Activated CD4-positive, alpha-beta T cell treated with anti-CD3 and anti-CD28 coated beads for 36 hours (primary cell): ENCODE measurements at places on chromosomes 11 and 22.

GRCh38 chr11:11411401-11411985 lies 58.4 kb upstream of the CSNK2A3 start:
- no peak for DNase-seq

DNA sequence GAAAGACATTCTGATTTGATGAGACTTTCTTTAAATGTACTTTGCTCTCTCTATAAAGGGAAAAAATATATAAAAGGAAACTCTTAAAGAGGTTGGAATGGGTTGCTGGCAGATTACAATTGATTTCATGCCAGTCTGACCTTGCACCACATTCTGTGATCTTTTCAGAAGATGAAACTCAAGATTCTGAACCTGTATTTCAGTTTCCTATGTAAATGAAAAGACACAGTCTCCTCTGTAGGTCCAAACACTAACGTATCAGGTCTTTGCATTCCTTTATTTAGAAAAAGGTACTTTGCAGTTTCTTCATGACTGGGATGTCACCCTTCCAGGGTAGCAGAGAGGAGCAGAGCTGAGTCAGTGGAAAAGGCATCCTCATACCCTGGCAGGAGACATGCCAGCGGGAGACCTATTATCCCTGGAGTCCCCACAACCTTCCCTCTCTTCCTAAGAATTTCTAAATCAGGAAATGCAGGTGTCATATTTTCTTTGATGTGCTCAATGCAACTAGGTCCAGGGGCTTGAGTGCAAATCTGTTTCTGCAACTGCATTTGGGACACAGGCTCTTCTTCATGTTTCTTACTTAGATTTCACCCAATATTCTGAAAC lies 282.6 kb downstream of the CADM1 start:
- DNase-seq = no peak

DNA sequence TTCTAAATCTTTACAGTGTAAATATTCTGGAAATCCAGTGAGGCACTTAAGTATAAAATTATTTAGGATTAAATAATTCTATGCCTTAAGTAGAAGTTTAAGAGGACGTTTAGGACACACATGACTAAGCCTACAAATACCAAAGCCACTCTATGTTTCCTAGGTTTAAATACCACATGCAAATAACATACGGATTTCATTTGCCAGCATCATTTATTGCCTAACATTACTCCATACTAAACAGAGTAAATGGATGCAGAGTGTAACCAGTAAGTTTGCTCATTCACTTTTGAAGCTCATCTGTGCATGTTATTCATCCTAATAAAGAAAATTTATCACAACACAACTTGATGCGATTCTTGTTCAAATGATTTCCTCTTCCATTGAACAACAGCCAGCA lies 4.1 kb downstream of the BDNF start:
- no peak for DNase-seq

DNA sequence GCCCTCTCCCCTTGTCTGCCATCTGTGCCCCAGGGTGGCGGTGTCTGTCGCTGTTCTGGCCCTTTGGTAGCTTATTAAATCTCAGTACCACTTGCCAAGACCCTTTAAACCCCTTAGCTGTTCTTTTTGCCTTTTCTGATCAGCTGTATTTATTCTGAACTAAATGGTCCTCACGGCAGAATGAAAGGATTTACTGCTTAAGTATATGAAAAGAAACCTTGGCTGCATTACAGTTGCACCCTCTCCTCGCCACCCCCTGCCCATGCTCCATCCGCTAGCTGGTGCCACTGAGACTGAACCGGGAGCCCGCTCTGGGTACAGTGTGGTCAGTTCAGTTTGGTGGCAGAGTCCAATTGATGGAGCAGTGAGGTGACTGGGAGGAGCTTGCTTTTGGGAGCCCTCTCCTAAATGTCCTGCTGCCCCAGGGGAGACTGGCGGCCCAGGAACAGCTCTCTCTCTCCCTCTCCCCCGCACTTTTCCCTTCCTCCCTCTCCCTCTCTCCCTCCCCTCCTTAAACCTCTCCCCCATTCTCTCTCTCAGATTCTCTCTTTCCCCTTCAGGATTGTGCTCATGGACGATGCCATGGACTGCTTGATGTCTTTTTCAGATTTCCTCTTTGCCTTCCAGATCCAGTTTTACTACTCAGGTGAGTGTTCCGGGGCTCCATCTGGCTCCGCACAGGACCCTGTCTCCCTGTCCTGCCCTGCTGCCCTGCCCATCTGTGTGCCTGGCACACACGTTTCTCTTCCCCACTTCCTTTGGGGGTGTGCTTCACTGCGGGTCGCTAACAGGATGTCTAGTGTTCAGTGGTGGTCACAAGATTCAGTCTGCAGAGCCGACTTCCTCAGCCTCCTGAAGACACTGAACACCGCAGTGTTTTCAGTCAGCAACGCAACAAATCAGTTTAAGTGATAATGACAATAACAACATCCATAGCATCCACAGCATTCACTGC lies 21.8 kb downstream of the ARFGAP2 start:
- DNase-seq = no peak

DNA sequence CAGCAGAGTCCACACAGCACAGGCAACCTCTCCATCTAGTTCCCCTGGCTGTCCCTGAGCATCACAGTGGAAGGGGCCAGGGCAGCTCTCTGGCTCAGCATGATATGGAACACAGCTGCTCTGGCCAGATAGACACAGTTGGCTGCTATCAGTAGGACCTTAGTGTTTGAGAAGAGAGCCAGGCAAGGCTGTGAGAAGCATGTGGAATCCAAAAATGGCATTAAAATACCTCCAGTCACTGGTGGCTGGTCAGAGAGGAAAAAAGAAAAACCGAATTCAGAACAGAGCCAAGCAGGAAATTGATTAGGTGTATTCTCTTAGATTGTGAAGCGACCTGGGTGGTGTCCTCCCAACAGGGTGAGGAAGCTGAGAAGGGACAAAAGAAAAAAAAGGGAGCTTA lies 27.9 kb downstream of the SERPINH1 start:
- no peak for DNase-seq

- peak; percentile 59 for DNase-seq
Measured at GRCh38 chr11:57476757-57477506, 16.6 kb downstream of the RTN4RL2 start.

DNA sequence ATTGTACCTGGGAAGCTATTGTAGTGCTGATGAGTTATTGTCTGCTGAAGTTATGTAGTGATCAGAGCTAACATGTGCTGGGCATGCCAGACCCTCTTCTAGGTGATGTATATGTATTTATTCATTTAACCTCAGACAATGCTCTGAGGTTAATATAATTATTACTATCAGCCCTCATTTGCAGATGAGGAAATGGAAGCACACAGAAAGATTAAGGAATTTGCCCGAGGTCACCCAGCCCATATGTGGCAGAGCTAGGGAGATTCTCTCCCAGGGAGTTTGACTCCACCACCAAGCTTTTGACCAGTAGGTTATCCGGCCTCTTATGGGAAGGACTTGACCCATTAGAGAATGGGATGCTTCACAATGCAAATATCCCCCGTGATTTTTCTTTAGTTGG lies 114.2 kb upstream of the NAV2 start:
- DNase-seq = no peak

DNA sequence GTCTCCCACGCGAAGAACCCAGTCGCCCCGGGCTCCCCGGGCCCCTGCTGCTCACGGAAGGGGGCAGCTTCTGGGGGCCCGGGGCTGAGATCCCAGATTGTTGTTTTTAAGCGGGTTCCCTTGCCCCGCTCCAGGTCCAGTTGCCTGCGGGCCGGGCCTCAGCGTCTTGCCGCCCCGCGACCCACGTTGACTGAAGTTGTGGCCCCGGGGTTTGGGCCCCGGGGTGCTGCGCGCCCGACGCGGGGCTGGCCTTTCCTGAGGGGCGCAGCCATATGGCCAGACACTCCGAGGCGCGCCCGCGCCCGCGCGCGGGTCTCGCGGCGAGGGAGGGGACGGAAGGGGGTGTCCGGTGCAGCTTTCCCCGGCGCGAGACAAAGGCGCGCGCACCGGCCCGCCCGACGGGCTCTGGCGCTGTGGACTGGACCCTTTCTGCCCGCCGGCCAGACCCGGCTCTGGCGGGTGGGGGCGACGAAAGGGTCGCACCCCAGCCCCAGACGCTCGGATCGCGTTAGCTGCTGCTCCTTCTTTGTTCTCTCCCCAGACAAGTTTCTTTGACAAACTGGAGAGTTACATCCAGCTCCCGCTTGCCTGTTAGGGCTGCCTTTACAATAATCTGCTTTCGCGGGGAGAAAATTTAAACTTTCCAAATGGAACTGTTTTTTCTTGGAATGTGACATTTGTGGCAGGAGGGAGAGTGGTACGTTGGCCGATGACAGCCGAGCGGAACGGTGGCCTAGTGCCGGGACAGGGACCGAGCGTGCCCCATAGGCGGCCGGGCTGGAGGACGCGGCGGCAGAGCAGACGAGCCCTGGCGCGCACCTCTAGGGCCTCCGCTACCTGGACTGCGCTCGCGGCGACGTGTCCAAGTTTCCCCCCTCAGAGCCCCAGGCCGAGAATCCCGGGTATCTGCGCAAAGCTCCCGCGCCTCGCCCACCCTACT lies 716 bp downstream of the AMOTL1 start:
- peak; percentile 35 for DNase-seq

DNA sequence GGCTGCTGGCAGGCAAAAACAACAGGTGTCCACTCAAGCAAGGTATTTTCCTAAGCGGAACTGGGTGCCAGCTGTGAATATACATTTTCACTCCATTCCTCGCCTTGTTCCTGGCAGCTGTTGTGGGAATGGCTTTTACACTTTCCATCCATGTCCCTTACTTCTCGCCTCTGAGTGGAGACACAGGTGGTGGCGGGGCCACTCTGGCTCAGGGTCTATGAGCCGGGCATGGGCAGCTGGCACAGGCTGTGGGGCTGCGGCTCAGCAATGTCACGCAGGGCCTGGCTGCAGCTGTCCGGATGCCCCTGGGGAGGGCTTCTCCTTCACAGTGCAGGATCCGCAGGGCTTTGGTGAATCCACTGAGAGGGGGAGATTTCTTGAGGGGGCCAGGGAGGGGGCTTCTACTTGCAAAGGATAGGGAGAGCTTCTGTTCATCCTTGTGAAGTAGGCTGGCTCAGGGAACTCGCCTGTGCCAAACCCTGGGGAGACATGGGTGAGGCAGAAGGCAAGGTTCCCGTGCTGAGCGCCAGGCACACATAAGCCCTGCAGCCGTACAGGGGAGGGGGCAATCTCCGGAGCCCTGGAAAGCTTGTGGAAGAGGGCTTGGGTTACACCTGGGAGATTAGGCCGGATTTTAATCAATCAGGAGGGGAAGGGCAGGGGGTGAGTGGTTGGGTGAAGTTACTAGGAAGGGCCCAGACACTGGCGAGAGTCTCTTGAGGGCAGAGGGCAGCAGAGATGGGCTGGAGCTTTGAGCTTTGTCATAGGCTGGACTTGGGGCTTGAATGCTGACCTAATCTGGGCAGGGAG lies 45.7 kb downstream of the KCNQ1OT1 start:
- no peak for DNase-seq

- no peak for DNase-seq
Measured at GRCh38 chr22:35728639-35729308, 11.1 kb downstream of the APOL5 start.

GRCh38 chr22:27761665-27762064 lies 39.9 kb downstream of the MN1 start:
- no peak for DNase-seq

- DNase-seq = no peak
Measured at GRCh38 chr22:23831261-23831660, 7.5 kb downstream of the DERL3 start.

- DNase-seq = no peak
Measured at GRCh38 chr11:128155590-128155989, 431.8 kb downstream of the ETS1 start.

GRCh38 chr11:102192349-102193066 lies 82.3 kb downstream of the YAP1 start:
- DNase-seq = no peak

DNA sequence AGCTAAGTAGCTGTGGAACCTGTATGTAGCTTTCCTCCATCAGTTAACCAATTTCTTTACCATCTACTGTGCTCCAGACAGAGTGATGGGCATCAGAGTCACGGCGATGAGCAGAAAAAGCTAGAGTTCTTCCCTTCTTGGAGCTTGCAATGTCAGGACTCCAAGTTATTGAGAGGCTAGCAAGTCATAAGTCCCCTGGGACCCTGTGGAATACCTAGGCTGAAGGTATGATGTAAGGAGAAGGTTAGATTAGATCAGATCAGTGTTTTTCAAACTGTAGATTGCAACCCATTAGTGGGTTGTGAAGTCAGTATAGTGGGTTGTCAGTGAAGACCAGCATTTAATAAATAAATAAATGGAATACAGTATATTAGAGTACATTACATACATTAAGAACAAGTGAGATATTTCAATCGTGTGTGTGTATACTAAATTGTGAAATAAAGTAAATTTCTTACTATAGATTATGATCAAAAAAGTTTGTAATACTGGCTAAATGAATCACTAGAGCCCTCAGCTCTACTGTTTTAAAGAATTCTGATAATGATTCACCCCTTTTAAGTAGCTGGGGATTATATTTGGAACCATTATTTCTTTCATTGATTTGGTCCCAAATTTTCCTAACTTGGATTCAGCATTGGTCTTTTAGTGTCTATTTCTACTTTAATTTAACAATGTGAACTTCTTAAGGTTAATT lies 52.3 kb downstream of the RASSF10 start:
- DNase-seq = no peak

DNA sequence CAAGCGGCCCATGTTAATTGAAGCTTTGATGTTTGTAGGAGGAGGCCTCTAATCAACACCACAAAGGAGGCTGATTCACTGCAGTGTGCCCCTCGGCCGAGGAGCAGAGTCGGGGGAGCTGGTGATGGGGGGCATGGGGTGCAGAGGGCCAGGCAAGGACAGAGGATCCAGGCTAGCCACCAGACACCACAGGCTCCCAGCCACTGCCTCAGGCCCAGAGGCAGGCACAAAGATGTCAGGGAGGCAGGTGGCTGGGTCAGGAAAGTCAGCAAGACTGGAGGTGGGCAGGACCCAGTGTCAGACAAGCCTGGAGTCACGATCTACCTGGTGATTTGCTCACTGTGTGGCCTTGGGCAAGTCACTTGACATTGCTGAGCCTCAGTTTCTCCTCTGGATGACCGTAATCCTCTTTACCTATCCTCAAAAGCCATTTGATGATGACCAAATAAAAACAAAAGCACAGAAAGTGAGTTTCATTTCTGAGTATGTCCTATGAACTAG lies 121.0 kb downstream of the BUD13 start:
- DNase-seq = no peak
